ENCODE measurements at places on chromosomes 7 and 10.

DNA sequence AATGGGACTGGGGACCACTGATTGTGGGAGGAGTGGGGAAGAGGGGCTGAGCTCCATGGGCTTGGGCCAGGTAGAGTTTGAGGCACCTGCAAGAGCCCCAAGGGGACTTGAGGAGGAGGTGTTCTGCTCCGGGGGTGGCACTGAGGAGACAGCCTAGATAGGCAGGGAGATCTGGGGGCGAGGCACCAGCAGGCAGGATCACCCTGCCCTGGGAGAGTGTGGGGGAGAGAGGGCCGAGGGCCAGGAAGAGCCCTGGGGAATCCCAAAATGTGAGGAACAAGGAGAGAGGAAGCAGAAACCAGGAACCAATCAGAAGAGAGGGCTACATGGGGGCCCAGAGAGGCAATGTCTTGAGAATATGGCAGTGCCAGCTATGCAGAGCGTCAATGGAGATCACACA is 34.6 kb downstream of the LEP start:
- H3K4me1 ChIP-seq, result peaks cover 6% of the 10 kb centered on the region
- no peaks in the 10 kb centered on the region for H3K36me3 ChIP-seq
- no peaks in the 10 kb centered on the region for H3K27me3 ChIP-seq

GRCh38 chr7:42272793-42273665 is 36.0 kb upstream of the GLI3 start:
- no peaks in the 10 kb centered on the region for H3K4me1 ChIP-seq
- no peak overlapping the region for H3K4me3 ChIP-seq
- H3K27ac ChIP-seq, result no peak overlapping the region
- no peaks in the 10 kb centered on the region for H3K27me3 ChIP-seq
- H3K36me3 ChIP-seq, result no peaks in the 10 kb centered on the region
- no peak for DNase-seq

GRCh38 chr7:127854383-127854782 is 176.9 kb downstream of the LRRC4 start:
- H3K4me1 ChIP-seq, result no peaks in the 10 kb centered on the region
- no peak overlapping the region for H3K4me3 ChIP-seq
- H3K27me3 ChIP-seq, result no peaks in the 10 kb centered on the region
- no peak overlapping the region for H3K27ac ChIP-seq
- H3K36me3 ChIP-seq, result no peaks in the 10 kb centered on the region

- H3K36me3 ChIP-seq, result no peaks in the 10 kb centered on the region
- H3K4me1 ChIP-seq, result peaks cover 10% of the 10 kb centered on the region
- DNase-seq, result no peak
- peak overlapping the region; percentile 96 for H3K27ac ChIP-seq
- H3K27me3 ChIP-seq, result no peaks in the 10 kb centered on the region
- no peak overlapping the region for H3K4me3 ChIP-seq
Observed at GRCh38 chr10:122373108-122373507, 1.4 kb upstream of the PLEKHA1 start.

GRCh38 chr7:34281260-34281659 is 375.9 kb downstream of the BMPER start:
- no peaks in the 10 kb centered on the region for H3K27me3 ChIP-seq
- H3K4me1 ChIP-seq, result no peaks in the 10 kb centered on the region
- H3K36me3 ChIP-seq, result no peaks in the 10 kb centered on the region
- H3K27ac ChIP-seq, result no peak overlapping the region

- H3K27me3 ChIP-seq, result no peaks in the 10 kb centered on the region
- no peaks in the 10 kb centered on the region for H3K36me3 ChIP-seq
Observed at GRCh38 chr7:48708635-48709034, 215.7 kb upstream of the CDC14C start.

DNA sequence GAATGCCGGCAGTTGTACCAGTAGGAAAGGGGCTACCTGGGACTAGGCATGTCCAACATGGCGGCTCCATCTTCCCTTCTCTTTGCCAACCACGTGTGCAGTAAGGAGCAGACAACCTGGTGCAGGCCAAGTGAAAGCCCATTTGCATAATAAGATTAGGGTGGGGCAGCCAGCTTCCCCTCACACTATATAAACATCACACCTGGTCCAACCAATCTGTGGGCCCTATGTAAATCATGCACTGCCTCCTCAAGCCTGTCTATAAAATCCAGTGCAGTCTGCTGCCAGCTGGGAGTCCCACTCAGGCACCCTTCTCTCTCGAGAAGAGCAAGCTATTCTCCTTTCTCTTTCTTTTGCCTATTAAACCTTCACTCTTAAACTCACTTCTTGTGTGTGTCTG is 429.3 kb downstream of the CALN1 start:
- H3K27ac ChIP-seq, result no peak overlapping the region
- H3K4me1 ChIP-seq, result no peaks in the 10 kb centered on the region
- no peaks in the 10 kb centered on the region for H3K36me3 ChIP-seq
- H3K4me3 ChIP-seq, result no peak overlapping the region
- no peaks in the 10 kb centered on the region for H3K27me3 ChIP-seq
- no peak for DNase-seq

GRCh38 chr7:92629779-92630178 is 39.6 kb upstream of the FAM133B start:
- no peak for DNase-seq
- no peak overlapping the region for H3K4me3 ChIP-seq
- no peak overlapping the region for H3K27ac ChIP-seq
- no peaks in the 10 kb centered on the region for H3K27me3 ChIP-seq

- H3K27me3 ChIP-seq, result no peaks in the 10 kb centered on the region
- no peak overlapping the region for H3K4me3 ChIP-seq
- DNase-seq, result no peak
- H3K4me1 ChIP-seq, result no peaks in the 10 kb centered on the region
- H3K36me3 ChIP-seq, result no peaks in the 10 kb centered on the region
Observed at GRCh38 chr7:109751241-109751640, 1181.6 kb downstream of the DNAJB9 start.

DNA sequence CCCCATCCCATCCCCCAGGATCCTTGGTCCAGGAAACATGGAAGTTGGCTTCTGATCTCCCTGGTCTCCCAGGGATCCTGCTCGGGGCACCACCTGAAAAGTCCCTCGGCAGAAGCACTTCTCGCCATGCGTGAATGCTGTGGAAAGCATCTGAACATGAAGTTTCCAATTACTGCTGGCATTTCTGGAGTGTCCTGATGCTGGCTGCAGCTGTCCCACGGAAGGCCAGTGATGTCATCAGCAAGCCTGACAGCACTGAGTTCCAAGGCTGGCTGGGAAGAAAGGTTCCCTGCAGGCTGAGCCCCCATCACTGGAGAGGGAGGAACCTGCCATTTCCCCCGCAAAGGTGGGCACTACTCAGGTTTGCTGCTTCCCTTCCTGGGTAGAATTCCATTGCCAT is 71.4 kb downstream of the KCNMA1 start:
- H3K27me3 ChIP-seq, result no peaks in the 10 kb centered on the region
- no peak overlapping the region for H3K4me3 ChIP-seq
- H3K36me3 ChIP-seq, result no peaks in the 10 kb centered on the region
- DNase-seq, result no peak
- no peak overlapping the region for H3K27ac ChIP-seq

GRCh38 chr7:24942226-24942625 is 37.8 kb downstream of the OSBPL3 start:
- H3K4me1 ChIP-seq, result no peaks in the 10 kb centered on the region
- DNase-seq, result no peak
- no peaks in the 10 kb centered on the region for H3K36me3 ChIP-seq
- no peak overlapping the region for H3K4me3 ChIP-seq
- no peak overlapping the region for H3K27ac ChIP-seq

GRCh38 chr7:156722043-156722826 is 81.7 kb downstream of the RNF32 start:
- no peak overlapping the region for H3K4me3 ChIP-seq
- DNase-seq, result no peak
- no peaks in the 10 kb centered on the region for H3K27me3 ChIP-seq
- no peaks in the 10 kb centered on the region for H3K4me1 ChIP-seq
- no peaks in the 10 kb centered on the region for H3K36me3 ChIP-seq
- H3K27ac ChIP-seq, result no peak overlapping the region

GRCh38 chr10:9209105-9209798 is 1154.8 kb downstream of the GATA3 start:
- no peaks in the 10 kb centered on the region for H3K36me3 ChIP-seq
- H3K27me3 ChIP-seq, result no peaks in the 10 kb centered on the region
- H3K4me3 ChIP-seq, result no peak overlapping the region
- DNase-seq, result peak; percentile 79

GRCh38 chr7:83148776-83149175 is 13.9 kb downstream of the PCLO start:
- no peaks in the 10 kb centered on the region for H3K36me3 ChIP-seq
- no peak for DNase-seq
- no peaks in the 10 kb centered on the region for H3K27me3 ChIP-seq
- H3K4me3 ChIP-seq, result no peak overlapping the region
- H3K27ac ChIP-seq, result no peak overlapping the region

DNA sequence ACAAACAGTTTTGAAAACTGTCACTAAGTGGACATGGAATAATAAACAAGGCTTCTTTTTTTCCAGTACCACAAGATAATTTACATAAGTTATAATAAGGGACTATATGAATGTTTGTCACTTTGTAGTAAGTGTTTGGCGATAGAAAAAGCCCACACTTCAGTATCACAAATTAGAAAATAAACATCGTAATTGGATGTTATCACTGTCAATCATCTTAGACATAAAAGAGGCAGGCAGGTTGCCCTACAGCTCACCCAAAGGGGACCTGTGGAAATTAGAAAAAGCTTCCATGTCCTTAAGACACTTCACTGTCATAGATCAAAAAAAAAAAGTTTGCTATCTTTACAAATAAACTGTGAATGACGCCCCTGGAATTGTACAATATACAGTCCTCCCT is 3.6 kb upstream of the NOC3L start:
- no peak overlapping the region for H3K4me3 ChIP-seq
- DNase-seq, result no peak
- no peak overlapping the region for H3K27ac ChIP-seq

GRCh38 chr7:24871770-24872169 is 108.2 kb downstream of the OSBPL3 start:
- H3K27ac ChIP-seq, result no peak overlapping the region
- no peaks in the 10 kb centered on the region for H3K36me3 ChIP-seq
- H3K27me3 ChIP-seq, result no peaks in the 10 kb centered on the region
- no peaks in the 10 kb centered on the region for H3K4me1 ChIP-seq
- no peak overlapping the region for H3K4me3 ChIP-seq

GRCh38 chr7:89145801-89146200 is 350.3 kb upstream of the TEX47 start:
- H3K27ac ChIP-seq, result no peak overlapping the region
- no peaks in the 10 kb centered on the region for H3K27me3 ChIP-seq
- no peak for DNase-seq
- H3K4me3 ChIP-seq, result no peak overlapping the region

GRCh38 chr7:139086454-139086853 is 23.1 kb downstream of the ZC3HAV1 start:
- no peak for DNase-seq
- H3K4me1 ChIP-seq, result peaks cover 10% of the 10 kb centered on the region
- no peaks in the 10 kb centered on the region for H3K27me3 ChIP-seq
- H3K27ac ChIP-seq, result no peak overlapping the region
- no peaks in the 10 kb centered on the region for H3K36me3 ChIP-seq

- peaks cover 22% of the 10 kb centered on the region for H3K4me1 ChIP-seq
- H3K4me3 ChIP-seq, result no peak overlapping the region
- H3K36me3 ChIP-seq, result no peaks in the 10 kb centered on the region
- no peaks in the 10 kb centered on the region for H3K27me3 ChIP-seq
- no peak overlapping the region for H3K27ac ChIP-seq
Observed at GRCh38 chr10:132624061-132624846, 86.7 kb downstream of the INPP5A start.

DNA sequence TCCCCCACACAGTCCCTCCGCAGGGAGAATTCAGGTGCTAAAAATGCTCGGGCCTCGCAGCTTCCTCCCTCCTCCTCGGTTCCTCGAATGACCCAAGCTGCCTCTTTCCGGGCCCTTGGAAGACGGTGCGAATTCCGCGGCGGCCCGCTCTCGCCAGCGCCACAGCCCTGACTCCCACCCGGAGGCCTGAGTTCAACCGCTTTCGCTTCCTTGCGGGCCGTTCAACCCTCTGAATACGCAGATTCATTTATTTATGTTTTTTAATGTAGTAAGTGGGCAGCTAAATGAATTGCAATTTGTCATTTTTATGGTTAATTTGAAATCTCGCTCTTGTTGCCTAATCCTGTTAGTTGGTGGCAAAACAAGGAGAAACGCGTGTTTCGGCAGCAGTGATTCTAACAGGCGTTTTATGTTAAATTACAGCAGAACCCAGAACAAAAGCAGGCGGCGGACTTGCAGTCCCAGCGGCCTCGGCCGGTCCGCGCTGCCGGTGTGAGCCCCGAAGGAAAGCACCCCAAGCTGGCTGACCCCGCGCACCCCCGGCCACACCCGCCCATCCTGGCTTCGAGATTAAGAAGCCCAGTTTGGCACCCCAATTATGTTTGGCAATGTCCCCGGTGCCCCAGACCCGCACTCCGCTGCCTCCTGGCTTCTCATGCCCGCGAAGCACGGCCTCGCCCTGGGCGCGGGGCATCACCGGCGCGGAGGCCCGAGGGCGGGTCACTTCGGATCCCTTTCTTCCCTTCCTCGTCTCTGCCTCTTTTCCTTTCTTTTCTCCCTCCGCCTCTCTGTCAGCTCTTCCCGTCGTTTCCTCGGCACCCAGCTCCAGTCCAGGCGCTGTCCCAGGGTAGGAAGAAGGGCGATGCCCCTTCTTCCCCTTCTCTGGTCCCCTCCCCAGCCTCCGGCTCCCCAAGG is 75.9 kb downstream of the INSIG1 start:
- H3K27me3 ChIP-seq, result no peaks in the 10 kb centered on the region
- no peaks in the 10 kb centered on the region for H3K36me3 ChIP-seq
- peaks cover 3% of the 10 kb centered on the region for H3K4me1 ChIP-seq
- H3K27ac ChIP-seq, result no peak overlapping the region
- no peak for DNase-seq

DNA sequence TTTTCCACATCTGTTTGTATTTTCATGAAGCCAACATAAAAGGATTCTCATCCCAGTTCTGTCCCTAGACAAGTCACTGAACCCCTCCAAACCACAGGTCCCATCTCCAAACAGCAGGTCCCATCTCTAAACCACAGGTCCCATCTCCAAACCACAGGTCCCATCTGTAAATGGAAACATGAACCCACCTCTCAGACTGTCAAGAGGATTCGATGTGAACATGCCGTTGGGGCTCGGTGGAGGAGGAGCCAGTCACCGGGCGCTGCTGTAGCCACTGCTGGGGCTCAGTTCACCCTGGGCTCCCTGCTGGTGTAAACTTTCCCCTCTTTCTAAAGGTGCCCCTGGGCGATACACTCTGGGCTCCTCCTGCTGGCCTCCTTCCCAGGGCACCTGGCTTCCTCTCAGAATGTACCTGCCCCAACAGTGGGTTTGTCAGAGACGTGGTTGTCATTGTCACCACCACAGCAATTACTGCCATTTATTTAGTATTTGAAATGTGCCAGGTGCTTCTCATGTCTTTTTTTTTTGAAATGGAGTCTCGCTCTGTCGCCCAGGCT is 13.0 kb downstream of the LHPP start:
- no peaks in the 10 kb centered on the region for H3K4me1 ChIP-seq
- H3K36me3 ChIP-seq, result no peaks in the 10 kb centered on the region
- no peak overlapping the region for H3K27ac ChIP-seq
- no peak overlapping the region for H3K4me3 ChIP-seq
- H3K27me3 ChIP-seq, result no peaks in the 10 kb centered on the region
- no peak for DNase-seq

- no peaks in the 10 kb centered on the region for H3K36me3 ChIP-seq
- H3K27ac ChIP-seq, result peak overlapping the region; percentile 100
- H3K4me1 ChIP-seq, result peaks cover 26% of the 10 kb centered on the region
- H3K27me3 ChIP-seq, result no peaks in the 10 kb centered on the region
- DNase-seq, result peak; percentile 28
- H3K4me3 ChIP-seq, result peak overlapping the region; percentile 98
Observed at GRCh38 chr7:131329176-131329570, 1.5 kb downstream of the MKLN1 start.

Measured in testis (tissue), 5 donors.